ENCODE measurements at places on chromosomes 2 and 18.

GRCh38 chr18:26459340-26459739, 89.0 kb downstream of the KCTD1 start:
- DNase-seq = no peak

GRCh38 chr2:232484628-232485347, 2.8 kb downstream of the ECEL1 start:
- DNase-seq = no peak

DNA sequence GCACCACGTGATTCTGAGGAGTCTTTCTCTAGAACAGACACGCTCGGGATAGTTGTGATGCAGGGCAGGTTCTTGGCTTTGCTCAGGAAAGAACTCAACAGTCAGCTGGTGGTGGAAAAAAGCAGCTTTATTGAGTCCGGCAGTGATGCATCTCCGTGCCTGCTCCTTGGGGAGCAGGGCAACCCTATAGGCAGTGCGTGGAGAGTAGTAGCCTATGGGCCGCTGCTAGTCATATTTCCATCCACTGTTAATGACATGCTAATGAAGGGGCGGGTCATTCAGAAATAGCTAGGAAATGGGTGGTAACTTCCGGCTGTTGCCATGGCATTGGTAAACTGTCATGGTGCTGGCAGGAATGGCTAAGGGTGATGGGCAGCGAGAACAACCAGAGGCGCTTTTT, 11.6 kb upstream of the ACKR3 start:
- no peak for DNase-seq

DNA sequence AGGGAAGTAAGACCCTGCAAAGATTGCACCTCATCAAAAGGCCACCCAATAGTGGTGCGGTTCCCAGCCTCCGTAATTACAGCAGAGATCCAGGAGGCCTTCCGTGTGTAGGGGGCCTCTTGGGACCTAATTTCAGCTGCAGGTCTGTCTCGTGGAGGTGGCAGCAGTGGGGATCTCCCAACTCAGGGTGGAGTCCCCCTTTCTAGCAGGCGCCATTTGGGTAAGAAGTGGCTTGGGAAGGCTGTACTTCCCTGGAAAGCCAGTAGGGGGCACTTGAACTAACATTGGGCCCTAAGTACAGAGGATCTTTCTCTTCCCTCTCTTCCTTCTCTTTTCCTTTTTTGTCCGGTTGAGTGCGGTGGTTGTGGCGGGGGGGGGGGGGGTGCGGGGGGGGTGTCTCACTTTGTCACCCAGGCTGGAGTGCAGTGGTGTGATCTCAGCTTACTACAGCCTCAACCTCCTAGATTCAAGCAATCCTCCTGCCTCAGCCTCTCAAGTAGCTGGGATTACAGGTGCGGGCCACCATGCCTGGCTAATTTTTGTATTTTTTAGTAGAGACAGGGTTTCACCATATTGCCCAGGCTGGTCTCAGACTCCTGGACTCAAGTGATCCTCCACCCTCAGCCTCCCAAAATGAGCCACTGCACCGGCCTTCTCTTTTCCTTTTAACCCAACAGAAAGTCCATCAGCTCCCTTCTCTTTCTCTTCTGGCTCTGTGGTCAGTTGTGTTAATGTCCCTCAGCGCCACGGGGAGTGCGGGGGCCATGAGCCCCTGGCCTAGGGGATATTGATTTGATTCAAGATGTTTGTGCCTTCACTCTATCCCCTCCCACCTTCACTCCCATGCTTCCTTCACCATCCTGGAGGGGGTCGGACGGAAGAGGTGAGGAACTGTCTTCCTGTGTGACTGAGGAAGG, 32.0 kb downstream of the CENPO start:
- peak; percentile 26 for DNase-seq

DNA sequence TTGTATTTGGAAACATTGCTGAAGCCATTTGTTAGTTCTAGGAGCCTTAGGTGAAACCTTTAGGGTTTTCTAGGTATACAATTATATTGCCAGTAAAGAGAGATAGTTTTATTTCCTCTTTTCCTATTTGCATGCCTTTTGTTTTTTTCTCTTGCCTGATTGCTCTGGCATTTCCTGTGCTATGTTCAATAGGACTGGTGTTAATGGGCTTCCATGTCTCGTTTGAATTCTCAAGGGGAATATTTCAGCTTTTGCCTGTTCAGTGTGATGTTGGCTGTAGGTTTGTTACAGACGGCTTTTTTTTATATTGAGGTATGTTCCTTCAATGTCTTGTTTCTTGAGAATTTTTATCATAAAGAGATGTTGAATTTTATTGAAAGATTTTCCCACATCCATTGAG, 1054.9 kb upstream of the NXPH2 start:
- no peak for DNase-seq

DNA sequence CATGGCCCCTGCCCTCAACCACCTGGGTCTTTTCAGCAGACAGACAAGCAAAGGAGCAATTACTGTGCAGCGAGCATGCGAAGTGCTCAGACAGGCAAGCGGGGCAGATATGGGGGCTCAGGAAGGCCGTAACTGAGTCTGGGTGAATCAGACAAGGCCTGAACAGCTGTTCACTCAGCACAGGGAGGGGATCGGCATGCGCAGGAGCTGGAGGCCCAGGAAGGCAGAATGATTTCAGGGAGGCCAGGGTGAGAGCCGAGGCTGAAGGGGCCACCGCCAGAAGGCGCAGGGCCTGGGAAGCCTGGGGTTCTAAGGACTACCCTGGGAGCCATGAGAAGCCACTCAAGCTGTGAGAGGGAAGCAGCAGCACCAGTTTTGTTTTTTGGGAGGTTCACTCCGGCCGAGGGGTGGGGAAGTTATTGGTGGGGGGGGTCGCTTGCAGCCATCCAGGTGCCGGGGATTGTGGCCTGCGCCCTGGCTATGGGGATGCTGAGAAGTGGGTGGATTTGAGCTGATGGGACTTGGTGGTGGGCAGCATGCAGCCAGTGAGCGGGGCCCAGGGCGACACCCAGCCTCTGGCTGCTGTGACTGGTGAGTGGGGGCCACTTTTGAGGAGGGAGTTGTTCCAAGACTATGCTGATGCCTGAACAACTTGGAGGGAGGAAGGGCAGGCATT, 132.2 kb downstream of the TSN start:
- DNase-seq = no peak

DNA sequence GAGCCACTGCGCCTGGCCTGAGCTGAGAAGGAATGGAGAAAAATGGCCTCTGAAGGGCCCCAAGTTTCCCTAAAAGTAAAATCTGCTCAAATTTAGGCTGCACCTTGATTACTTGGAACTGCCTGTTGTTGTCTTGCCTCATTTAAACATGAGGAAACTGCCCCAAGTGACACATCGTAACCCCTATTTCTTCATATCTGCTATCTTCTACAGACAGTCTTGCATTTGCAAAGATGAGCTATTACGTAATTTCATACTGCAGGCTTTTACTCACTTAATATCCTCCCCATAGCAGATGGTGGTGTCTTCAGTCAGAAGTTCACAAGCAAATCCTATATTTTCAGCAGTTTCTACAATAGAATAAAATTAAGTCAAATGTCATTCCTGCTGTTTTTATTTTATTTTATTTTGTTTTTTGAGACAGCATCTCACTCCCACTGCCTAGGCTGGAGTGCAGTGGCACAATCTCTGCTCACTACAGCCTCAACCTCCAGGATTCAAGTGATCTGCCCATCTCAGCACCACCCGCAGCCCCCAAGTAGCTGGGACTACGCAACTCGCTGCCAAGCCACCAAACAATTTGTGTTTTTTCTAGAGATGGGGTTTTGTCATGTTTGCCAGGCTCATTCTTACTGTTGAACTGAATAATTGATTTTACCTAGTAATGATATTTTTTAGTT, 45.3 kb upstream of the NARS1 start:
- no peak for DNase-seq
